ENCODE measurements at places on chromosomes 2 and 18.

GRCh38 chr2:217421834-217422233 is 562.0 kb upstream of the TNP1 start:
- DNase-seq = no peak

DNA sequence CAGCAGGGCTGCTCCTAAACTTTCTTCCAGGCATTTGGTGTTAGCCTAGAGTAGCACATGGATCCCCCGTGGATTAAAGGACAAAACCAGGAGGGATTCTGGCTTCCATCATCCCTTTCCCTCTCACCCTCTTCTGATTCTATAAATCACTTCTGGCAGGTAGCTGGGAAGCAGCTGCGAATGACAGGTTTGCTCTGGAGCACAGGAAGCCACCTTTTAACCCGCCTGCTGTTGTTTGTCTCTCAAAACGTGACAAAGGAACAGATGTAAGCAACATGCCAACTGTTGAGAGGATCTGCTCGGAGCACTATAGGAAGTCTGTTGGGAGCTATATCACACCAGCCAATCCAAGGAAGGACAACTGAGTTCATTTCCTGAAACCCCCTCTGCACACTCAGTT is 101.9 kb downstream of the ACTR2 start:
- DNase-seq = no peak

DNA sequence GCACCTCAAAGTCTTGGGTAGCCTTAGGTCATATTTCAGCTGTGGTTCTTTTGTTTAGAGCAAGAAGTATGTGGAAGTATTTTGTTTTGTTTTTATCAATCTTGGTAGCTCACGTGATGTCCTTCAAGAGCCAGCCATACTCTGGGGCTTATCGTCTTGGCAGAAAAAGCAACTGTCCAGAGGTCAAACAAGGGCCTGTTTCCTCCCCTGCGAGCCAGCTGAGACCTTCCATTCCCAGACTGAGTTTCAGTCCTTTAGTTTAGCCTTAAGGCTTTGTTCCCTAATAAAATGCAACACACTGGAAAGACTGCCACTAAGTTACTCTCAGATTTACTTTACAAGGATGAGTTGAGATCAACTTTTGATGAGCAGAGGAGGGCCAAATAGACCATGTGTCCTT is 63.5 kb downstream of the TXNL1 start:
- no peak for DNase-seq

DNA sequence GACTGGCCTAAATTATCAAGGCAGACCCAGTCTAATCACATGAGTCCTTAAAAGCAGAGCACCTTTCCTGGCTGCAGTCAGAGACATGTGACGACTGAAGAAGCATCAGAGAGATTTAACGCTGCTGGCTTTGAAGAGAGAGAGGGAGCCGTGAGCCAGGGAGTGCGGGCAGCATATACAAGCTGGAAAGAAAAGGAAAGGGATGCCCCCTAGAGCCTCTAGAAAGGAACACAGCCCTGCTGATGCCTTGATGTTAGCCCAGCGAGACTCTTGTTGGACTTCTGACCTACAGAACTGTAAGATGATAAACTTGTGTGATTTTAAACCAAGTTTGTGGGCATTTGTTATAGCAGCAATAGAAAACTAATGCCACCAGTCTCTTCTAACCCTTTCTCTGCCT is 58.1 kb downstream of the HEATR5B start:
- DNase-seq = no peak

- no peak for DNase-seq
Observed at GRCh38 chr2:43303889-43304288, 77.5 kb upstream of the ZFP36L2 start.

DNA sequence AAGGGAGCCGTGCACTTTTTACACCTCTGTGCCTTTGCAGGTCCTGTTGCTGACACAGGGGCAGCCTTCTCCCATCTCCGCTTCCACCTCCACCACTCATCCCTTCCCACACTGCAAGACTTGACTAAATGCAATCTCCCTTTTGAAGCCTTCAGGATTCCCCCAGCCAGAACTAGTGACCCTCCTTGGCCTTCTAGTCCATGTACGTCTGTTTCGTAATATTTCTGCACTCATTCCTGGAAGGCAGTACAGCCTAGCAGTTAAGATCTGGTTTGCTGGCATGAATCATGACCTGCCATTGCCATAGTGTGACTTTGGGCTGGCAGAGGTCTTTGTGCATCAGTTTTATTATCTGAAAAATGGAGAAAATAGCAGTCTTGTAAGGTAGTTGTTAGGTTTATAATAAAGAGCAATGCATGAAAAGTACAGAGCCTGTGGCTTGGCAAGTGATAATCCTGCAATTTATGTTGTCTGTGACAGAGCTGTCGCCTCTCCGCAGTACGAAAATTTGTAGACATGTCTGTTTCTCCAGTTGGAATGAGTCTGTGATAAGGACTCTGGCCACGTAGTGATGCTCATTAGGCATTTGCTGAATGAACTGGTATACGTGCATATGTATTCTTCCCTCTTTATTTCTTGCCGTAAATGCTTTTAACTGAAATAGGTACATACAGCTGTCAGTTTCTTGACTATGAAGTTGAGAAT is 36.7 kb downstream of the NCK2 start:
- no peak for DNase-seq

- DNase-seq = no peak
Observed at GRCh38 chr2:186099826-186100225, 361.2 kb downstream of the FSIP2 start.

- no peak for DNase-seq
Observed at GRCh38 chr2:134465228-134466105, 211.6 kb downstream of the MGAT5 start.

DNA sequence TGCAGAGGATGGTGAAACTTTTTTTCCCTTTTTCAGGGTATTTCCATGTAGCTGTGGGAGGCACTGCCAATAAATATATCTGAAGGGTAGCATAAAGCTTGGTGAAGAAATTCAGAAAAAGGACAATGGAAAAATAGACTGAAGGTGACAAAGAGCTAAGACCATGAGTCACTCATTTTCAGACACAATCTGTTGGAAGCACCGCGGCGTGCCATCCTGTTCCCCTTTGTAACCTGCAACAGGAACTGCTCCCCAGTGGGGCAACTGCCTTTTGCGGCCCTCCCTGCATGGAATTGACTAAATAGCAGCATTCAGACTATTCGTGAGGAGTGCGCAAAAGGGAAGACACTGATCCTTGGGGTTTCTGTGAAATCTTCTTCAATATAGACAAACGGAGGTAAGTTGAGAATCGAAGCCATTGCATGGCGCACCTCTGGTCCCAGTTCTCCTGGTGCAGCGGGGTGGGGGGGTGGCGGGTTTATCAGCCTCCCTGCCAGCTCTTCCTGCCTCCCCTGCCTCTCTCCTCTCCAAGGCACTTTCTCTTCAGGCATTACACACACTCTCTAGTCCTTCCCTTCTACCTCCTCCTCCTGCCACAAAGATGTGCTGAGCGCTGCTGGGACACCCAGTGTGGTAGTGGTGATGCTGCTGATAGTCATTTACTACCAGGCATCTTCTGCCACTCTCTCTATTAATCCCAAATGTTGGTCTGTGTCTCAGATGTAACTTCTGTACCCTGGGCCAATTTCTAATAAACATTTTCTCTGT is 126.2 kb upstream of the TMEM200C start:
- no peak for DNase-seq

- DNase-seq = no peak
Observed at GRCh38 chr2:127511917-127512316, 14.4 kb downstream of the IWS1 start.

DNA sequence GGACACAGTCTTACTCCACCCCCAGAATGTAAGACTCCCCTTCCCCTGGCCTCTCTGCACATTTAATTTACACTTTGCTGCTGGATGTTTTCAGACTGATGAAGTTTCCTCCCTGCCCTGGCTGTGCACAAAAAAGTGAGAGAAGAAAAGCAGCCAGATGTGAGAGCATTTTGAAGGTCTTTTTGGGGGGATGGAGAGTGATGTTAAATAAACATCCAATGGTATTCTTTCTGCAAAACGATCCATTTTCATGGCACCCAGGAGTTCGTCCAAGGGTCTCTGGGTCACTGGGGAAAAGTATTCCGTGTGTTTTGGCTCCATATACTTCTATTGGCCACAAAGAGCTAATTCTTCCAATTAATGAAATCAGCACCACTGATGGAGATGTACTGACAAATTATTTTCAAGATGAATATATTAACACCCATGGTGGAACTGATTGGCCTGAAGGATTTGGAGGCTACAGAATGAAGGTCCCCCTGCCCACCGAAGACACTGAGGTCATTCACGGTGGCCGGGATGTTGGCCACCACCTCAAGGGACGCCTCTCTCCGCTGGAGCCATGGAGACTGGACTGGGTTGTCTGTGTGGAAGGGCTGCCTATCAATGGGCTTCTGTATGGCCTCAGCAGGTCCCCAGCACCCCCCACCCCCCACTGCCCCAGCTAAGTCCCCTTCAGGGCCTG is 107.6 kb upstream of the PKDCC start:
- no peak for DNase-seq

- DNase-seq = no peak
Observed at GRCh38 chr18:54734059-54734458, 94.2 kb upstream of the RAB27B start.

GRCh38 chr18:59646228-59646962 is 50.8 kb downstream of the CCBE1 start:
- no peak for DNase-seq

DNA sequence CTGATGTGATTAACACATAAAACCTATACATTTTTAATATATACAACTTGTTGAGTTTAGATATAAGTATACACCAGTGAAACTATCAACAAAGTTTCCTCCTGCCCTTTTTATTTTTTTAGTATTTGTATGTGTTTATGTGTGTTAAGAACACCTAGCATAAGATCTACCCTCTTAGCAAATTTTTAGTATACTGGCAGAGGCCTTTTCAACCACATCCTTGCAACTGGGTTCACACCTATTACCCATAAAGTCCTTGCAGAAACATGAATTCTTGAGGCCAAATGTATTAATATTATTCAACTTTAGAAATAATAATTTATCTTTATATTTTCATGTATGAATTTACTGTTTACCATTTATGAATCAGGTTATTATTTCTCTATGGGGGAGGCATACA is 119.7 kb upstream of the CRIM1 start:
- DNase-seq = no peak

DNA sequence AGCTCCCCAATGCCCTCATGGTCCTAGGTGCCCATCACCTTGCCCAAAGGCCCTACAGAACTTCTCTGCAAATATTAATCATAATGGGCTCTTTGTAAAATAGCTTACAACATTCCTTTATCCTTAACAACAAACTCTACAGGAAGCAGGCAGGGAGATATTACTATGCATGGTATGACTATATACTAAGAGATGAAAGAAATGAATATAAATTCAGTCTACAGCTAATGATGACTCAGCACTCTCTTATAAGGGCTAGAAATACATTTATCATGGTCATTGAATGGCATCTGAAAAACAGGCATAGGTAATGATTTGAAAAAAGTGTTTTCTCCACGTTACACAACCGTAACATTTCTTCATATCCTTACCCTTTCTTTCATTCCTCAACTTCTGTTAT is 254.8 kb upstream of the DSEL start:
- no peak for DNase-seq

DNA sequence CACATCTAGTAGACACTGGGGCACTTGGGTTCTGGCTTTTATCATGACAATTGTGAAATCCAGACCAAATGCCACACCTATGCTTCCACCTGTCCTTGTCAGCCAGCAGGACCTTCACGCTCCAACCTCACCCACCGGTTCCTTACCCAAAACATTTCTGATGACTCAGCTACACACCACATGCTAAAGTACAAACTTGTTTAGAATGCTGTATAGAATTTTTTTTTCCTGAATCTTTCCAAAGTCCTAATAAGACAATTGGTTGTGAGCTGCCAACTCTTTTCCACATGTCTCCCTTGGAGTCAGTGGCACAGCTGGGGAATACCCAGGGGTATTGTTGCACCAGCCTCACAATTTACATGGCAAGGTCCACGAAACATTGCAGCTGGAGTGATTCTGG is 75.5 kb upstream of the LPIN2 start:
- DNase-seq = no peak

- DNase-seq = no peak
Observed at GRCh38 chr18:31679791-31680432, 4.5 kb downstream of the B4GALT6 start.

DNA sequence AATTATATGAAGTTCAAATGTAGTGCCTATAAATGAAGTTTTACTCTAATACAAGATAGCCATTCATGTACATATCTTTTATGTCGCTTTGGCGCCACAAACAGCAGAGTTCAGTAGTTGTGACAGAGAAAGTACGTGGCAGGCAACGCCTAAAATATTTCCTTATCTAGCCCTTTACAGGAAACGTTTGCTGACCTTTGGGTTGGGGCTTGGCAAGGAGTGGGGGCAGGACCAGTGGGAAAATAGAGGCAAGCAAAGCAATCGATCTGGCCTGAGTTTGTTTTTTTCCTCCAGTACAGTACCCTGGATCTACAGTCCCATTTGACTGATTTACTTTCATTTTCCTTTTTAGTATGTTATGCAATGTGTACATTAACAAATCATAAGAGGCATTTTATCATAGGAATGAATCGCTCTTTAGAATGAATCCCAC is 13.1 kb downstream of the CCDC68 start:
- DNase-seq = no peak

DNA sequence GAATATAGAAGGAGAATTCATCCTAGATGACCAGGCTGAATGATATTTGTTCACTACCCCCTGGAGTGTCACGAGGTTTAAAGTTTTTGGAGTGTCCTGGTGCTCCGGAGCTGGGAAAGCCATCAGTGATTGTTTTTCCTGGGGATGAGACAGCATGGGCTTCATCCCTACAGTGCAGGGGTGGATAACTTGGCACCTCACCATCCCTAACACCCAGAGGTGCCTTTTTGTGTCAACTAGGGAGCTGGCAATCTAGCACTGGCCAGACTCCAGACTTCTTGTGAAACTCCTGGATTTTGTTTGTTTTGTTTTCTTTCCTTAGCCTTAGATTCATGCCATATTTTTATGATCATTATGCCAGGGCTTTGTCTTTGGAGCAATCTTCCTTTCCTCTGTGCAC is 164.8 kb downstream of the PRKCE start:
- no peak for DNase-seq

DNA sequence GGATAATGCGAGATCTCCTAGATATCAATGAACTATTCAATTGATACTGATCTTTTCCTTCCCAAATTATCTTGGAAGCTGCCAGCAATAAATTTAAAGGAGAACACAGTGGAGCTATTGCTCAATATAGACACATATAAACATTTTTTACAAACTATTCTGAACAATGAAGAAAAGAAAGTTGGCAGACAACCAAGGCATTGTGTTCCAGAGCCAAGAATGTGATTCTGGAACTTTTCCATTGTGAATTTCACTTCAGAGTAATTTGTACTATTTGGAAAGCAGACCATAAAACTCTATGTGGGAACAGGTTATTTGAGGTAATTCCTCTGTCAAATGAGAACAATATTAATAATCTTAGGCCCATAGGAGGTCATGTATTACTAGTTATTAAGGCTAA is 588.2 kb downstream of the IRS1 start:
- no peak for DNase-seq

Measured in stimulated activated CD8-positive, alpha-beta memory T cell treated with anti-CD3 and anti-CD28 coated beads, Interleukin-15, amount 100 ng/mL, for 4 hours (primary cell).